ENCODE measurements at places on chromosomes 5 and 9.

DNA sequence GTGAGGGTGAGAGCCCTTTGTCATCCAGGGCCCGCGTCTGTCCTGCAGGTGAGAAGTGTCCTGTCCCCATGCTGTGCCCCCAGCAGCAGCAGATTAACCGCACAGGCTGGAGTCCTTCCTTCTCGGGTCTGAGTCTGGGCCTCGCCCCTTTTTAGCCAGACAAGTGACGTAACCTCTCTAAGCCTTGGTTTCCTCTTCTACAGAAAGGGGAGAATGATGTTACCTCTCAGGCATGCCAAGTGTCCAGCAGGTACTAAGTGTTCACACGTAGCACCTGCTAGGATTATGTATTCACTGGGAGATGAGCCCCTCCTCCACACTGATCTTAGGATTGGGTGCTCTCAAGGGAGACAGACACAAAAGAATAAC is 6.9 kb downstream of the NEURL1B start:
- DNase-seq, result no peak

DNA sequence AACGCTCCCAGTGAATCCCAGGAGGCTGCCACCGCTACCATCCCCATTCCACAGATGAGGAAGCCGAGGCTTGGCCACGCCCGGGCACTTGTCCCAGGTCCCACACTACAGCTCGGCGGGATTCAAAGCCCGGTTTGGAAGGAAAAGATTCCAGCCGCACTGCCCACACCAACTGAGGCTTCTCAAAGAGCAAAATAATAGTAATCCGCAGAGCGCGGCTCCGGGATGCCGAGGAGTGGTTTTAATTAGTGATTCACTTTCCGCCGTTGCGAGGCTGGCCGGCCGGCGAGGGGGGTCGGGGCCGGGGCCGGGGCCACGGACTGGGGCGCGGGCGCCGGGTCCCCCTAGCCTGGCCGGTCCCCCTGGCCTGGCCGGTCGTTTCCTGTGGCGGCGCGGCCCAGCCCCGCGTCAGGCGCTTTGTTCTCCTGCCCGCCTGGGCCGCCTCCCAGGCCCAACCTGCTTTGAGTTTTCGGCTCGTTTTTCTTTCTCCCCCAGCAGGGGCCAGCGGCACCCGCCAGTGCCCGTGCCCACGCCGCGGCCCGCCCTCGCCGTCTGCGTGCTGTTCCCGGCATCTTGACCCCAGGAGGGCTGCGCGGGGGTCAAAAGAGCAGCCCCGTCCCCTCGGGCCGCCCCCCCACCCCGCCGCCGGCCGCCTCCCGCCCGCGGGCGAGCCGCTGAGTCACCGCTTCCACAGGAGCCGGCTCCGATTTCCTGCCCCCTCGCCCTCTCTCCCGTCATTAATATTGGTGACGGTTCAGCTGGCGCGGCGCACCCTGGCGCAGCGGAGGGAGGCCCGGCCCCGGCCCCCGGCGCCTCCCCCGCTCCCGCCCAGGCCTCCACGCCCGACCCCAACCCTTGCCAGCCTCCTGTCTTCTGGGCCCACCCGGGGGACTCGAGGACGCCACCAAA is 31.2 kb downstream of the FGF18 start:
- peak; percentile 17 for DNase-seq

DNA sequence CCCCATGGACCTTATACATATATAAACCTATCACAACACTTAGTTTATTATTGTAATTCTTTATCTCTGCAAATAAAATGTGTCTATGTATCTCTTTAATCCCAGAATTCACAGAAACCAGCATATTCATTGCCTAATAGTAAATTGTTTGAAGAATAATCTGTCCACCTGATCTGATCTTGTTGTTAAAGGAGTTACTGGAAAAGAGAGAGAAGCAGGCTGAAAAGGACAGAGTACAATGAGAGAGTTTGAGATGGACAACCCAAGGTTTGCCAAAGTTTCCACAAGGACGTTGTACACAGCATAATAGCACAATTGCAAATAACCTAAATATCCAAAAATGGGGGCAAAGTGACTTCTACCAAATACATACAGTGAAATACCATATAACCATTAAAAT is 23.8 kb downstream of the PLPP1 start:
- no peak for DNase-seq

GRCh38 chr9:133188006-133188842 is 20.8 kb downstream of the OBP2B start:
- no peak for DNase-seq

DNA sequence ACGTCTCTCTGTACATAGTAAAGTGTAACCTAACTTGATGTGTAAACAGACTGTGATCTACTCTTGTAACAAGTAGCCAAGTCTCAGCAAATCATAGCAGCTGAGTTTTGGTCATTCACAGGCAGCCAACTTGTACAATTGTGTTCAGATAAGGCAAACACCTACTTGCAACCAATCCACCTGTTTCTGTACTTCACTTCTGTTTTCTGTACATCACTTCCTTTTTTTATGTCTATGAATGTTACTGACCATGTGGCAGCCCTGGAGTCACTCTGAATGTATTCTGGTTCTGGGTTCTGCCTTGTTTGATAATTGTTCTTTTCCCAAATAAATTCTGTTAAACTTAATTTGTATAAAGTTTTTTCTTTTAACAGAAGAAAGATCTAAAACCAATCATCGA is 26.0 kb downstream of the RLN2 start:
- DNase-seq, result no peak

DNA sequence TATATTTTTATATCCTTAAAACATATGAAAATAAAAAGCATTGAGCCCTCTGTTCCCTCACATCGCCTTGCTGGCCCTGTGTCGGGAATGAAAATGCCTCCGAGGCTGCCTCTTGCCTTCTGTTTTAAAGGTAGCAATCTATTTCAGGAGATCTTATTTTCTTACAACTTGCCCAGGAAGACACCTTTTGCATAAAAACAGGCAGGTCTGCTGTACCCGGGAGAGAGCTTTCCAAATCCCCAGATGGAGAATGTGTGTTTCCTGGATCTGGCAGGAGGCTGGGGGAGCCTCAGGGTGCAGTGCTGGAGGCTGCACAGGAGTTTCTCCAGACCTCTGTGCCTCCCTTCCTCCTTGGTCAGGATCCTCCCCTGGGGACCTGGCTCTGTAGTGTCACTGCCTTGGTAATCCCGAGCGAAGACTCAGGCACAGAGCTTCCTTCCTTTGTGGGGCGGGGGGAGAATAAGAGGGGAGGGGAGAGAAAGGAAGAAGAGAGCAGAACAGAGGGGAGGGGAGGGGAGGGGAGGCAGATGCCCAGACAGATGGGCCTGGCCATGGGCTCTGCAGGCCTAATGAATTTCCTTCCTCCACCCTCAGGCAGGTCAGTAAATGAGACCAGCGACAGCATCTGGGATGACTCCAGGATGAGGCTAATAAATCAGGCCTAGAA is 104.0 kb upstream of the BOD1 start:
- DNase-seq, result no peak

DNA sequence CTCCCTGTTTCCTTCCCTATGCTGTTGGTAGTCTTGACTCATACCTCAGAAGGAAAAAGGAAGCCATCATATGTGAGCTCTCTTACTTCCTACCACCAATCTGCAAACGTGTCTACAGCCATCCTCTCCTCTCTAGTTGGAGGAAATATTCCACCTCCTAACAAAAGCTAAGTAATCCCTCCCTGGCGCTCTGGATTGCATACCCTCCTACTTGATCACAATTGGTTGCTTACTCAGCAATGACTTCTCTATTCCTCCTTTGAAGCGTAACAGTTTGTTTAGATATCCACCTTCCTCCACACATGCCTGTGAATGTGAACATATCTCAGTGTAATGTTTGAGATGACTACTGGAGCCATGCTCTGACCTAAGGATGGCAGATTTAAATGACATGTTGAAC is 18.2 kb downstream of the RUSC2 start:
- no peak for DNase-seq

DNA sequence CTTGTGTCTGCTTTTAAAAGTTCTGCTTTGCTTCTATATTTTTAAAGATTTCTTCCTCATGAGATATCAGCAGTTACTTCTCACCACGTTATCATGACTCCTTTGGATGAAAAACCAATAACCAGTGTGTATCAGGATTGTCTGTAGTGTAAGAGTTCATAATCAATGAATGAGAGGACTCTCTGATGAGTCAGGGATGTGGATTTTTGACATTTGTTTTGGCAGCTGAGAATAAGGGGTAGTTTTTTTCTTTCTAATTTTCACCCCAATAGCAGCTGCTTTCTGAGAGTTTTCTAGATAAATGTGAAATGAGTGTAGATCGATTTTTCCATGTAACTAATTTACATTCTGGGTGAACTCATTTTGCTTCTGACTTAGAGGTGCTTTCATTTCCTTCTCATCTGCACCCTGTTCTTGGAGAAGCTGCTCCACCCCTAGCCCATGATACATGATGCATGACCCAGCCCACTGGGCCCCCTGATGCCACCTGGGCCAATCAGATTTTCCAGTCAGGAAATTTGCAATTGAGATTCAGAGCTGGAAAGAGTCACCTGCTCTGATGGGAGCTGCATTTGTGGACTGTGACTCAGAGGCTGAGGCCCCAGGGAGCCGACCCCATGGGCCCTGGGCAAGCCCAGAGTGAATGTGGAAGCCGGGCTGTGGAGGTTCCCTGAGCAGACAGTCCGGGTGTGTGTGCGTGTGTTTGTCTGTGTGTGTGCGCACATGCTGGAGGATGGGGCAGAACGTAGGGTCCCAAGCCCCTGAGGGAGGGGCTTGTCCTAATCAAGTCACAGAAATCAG is 159.3 kb downstream of the RGS3 start:
- DNase-seq, result peak; percentile 42

- no peak for DNase-seq
Measured at GRCh38 chr9:133485531-133486260, 6.8 kb upstream of the SLC2A6 start.

DNA sequence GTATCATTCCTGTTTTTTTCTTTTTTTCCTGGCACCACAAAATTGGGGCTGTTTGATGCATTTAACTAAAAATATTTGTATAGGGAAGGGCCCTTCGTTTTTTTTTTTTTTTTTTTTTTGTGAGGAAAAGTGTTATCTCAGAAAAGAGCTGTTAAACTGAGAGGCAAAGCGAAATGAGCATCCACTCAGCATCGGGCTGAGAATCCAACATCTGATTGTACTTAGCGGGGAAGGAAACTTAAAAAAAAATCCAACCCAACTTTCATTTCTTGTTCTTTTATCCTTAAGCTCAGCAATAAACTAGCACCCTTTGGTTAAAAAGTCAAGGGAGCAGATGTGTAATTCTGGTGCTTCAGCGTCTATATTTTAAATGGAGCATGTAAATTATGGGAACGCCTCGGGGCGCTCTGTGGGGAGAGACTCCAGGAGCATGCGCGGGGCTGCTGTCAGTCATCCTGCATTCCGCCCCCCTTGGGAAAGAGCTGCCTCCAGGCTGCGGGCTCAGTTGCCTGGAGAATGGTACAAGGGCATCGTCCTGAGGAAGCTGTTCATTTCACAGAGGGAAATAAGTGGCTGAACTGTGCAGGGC is 33.3 kb downstream of the DMRT2 start:
- no peak for DNase-seq

- DNase-seq, result no peak
Measured at GRCh38 chr5:168943091-168943884, 357.7 kb downstream of the SLIT3 start.

GRCh38 chr5:174409971-174410370 is 314.4 kb upstream of the MSX2 start:
- DNase-seq, result no peak

GRCh38 chr9:133117271-133118178 is 3.5 kb downstream of the RALGDS start:
- no peak for DNase-seq

- no peak for DNase-seq
Measured at GRCh38 chr9:20940447-20941173, 90.8 kb downstream of the HACD4 start.

GRCh38 chr5:50786073-50786472 is 119.6 kb downstream of the PARP8 start:
- DNase-seq, result no peak

DNA sequence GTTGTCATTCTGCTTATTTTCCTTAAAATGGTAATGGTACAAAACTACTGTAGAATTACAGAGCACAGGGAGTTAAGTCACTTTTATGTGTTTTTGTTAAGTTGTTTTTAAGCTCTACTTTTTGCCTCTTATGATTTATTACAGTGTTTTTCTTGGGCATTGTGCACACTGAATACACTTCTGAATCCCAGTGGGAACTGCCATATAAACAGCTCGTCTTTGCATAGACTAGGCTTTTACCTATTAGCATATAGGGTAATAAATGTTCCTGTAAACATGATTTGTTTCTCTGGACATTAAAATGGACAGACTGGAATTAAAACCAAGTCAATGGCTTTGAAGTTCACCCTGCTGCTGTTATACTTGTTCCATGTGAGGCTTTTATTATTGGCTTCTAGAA is 12.2 kb downstream of the KLF9 start:
- no peak for DNase-seq

GRCh38 chr5:60092671-60093422 is 199.3 kb upstream of the PDE4D start:
- no peak for DNase-seq

DNA sequence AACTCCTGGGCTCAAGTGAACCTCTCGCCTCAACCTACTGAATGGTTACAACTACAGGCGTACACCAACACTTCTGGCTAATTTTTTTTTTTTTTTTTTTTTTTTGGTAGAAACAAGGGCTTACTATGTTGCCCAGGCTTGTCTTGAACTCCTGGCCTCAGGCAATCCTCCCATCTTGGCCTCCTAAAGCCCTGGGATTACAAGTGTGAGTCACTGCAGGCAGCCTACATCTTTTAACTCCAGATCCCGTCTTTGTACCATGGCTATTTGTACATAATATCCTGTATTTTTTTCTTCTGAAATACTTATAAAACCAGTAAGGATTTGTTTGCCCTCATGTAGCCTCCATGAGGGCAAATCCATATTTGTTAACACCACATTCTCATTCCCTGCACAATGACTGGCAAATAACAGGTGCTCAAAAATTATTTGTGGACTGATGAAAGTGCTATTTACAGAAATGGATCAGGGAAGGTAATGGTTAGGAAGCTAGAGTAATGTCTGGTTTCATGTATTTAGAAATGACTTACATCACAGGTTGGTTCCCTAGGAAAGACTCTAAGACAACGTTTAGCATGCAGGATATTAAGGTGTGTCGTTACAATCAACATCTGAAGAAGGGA is 51.9 kb upstream of the POU5F2 start:
- no peak for DNase-seq

DNA sequence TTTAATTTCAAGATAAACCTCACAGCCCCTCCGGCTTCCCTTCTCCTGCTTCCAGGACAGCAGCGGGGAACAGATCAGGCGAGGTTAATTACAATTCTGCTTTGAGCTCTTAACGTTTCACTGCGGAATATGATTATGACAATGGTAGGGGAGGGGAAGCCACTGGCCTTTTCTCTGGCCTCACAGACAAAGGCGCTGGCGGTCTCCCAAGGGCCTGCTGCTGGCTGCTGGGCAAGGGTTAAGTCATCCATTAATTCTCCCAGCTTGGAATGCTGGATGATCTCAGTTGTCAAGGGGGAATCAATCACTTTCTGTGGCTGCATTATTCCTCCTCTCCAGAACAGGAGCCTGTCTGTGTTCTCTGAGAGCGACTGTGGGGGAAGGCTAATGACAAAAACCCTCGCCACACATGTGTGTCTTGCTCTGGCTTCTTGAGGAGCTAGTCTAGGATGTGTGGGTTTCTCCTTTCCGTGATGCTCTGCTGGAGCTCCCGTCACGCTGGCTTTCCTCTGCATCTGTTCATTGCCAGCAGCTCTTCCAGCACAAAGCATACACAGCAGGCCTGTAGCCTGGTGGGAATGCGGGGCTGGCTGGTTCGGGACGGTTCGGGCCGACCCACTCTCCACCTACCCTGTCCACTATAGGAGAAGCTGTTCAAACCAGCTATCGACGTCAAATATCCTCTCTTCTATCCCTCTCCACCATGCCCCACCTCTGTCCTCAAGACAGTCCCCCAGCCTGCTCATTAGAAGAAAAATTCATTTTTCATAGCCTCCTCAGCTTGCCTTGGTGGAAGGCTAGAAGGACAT is 82.8 kb downstream of the DCP2 start:
- DNase-seq, result no peak
